ENCODE measurements at places on chromosomes 11 and 22.

DNA sequence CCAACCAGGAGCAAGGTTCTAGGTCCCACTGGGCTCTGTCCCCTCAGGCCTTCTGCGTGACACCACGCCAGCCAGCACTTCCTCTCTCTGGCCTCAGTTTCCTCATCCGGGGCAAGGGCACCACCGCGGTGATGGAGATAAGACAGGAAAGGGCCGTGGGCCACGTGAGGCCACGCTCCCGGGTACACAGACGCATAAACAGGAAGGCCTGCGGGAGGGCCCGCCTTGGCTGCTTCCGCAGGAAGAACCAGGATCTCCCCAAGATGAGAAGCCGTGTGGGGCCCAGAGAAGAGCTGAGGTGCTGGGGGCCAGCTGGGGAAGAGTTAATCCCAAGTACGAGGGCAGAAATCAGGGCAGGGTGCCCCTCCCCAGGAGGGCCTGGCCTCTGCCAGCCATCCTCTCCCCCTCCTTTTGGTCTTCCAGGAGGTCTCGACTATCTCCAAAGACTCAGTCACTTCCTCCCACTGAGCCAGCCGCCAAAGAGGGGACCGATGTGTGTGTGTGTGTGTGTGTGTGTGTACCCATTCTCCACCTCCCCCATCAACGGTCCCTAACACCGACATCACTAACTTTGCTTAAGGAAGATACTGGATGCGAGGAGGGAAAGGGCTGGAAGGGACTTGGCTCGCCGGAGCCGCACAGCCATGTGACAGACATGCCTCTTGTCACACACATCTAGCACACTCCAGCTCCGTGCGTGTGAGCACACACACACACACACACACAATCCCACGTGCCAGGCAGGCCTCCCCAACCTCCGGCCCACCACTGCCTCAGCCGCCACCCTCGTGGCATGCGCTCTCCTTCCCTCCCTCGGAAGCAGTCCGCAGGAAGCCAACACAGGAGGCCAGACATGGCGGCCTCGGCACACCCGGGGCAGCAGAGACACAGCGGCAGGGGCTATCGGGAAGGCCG is 1.4 kb downstream of the MFNG start:
- peak; percentile 91 for DNase-seq

- no peak for DNase-seq
These were observed 321.6 kb upstream of the TENM4 start for GRCh38 chr11:79762279-79762921.

DNA sequence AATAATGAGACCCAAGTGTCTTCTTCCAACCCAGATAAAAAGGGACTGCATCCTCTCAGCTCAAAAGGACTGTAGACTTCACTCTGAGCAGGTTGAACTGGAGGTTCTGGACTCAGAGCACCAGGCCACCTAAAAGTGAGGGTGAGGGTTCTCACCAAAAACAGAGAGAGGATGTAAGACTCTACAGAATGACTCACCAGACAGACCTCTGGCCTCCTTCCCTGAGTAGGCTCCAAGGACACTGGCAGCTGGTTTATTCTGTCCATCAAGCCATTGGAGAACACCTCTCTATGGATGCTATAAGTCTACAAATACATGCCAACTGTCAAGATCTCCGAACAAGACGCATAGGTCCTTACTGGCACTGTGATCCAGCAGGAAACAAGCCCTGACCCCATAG is 27.2 kb downstream of the FEZ1 start:
- DNase-seq, result no peak

DNA sequence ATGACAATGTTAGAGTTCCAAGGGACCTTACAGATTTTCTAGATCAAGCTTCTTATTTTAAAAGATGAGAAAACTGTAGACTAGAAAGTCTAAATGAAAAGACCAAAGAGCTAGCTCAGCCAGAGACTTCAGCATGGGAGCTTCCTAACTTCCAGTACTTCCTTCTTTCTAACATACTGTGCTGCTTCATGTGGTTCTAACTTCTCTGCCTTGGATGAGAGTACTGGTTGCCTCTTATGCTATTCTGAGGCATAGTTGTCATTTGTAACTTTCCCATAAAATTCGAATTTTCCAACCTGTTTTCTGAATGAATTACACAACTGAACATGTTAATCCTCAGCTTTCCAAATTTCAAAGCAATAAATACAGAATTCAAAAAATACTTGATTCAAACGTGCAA is 1.8 kb downstream of the MTMR2 start:
- no peak for DNase-seq

- DNase-seq, result no peak
These were observed 84.9 kb downstream of the ATXN10 start for GRCh38 chr22:45756558-45756957.

DNA sequence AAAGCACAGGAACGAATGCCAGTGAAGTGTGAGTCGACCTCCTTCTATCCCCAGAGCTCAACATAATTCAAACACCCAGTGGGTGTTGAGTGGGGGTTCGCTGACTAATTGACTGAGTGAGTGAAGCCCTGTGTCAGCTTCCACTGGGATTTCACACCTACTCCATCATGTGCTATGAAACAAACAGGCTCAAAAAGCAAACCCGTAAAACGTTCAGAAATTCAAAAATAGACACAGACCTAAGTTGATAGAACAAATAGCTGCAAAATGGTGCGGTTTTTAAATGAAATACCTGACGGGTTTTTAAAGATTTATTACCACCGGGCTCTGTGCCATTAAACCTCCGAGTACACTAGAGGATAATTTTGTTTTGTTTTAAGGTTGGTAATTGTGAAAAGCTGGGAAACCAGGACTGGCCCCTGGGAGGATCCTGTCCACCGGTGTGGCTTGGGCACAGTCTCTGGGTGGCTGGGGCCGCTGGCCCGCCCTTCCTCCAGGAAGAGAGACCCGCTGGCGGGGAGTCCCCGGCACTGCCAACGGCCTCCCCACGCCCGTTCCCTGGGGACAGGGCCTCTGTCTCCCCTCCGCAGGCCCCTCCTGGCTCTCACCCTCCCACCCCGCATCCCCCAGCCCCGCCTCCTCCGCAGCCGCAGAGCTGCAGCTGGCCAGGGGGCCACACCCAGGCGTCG is 13.6 kb downstream of the KCNJ5 start:
- DNase-seq, result peak; percentile 60

- no peak for DNase-seq
These were observed 39.2 kb upstream of the SLC36A4 start for GRCh38 chr11:93236741-93237675.

DNA sequence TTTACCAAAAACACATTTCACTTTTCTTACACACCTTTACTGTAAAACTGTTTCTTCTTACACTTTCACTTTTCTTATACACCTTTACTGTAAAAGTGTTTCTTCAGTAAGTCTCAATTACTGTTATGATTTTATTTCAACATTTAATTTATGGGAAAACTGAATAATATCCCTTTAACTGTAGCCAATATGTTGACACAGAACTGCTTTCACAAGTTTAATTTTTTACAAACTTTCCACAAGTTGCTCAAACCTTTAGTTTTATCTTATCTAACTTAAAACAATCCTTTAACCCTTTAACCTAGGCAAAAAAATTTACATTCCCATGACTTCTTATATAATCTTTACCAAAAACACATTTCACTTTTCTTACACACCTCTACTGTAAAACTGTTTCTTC is 63.3 kb upstream of the OR5AN1 start:
- no peak for DNase-seq

DNA sequence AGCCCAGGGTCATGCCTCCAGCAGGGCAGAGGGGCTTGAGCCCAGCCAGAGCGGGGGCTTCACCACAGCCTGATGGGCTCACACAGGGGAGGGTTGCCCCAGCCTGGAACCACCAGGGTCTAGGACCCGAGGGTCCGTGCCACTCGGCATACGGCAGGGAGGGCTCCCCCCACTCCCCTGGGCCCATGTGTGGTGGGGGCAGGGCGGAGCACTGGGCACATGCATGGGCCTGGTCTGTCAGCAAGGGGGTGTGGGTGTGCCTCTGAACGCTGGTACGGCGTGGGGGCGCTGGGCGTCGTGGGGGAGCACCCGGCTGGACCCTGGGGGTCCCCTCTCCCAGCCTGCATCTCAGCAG is 29.3 kb downstream of the MOB2 start:
- DNase-seq, result no peak

DNA sequence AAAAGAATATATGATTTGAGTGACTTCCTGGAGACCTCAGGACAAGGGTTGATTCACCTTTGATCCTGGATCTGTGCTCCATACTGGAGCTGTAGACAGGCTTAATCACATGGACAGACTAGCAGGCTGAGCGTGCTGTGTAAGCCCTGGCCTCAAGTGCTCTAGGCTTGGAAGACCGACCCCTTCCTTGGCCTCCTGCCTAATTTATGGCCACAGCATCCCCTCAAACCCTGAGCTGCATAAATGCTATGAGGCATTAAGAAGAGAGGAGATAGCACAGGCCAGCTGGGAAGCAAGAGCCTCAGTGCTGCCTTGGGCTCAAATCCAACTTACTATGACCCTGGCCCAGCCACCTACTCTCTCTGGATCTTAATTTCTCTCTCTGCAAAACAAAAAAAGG is 385.1 kb downstream of the BUD13 start:
- DNase-seq, result no peak

- DNase-seq, result peak; percentile 74
These were observed 54.3 kb upstream of the USP47 start for GRCh38 chr11:11787305-11788062.

DNA sequence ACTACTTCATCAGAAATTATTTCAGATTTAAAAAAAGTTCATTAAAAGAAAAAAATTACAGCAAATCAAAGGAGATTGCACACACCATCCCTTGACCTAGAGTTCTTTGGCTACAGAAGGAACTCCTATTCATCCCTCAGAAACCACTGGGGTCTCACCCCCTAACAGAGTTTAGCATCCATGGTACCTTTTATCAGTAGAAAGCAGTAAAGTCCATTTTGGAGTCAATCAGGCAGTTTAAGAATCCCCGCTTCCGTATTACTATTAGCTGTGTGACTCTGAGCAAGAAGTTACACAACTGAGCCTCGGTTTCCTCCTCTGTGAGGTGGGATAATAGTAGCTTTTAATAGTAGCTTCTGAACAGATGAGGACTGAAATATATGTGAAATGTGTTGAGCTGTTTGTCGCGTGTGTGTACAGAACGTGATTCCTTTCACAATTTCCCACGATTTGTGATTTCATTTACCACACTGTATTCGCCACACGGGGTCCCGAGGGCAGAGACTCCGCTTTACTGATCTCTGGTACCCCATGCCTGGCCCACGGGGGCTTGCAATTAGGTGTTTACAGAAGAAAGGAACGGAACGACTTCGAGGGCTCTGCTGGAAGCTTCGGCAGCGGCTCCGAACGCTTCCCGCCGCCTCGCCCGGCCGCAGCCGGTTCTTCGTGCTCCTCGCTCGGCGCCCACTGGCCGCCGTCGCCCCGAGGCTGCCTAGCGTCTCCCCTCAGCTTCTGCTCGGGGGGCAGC is 72.5 kb upstream of the ZBED5 start:
- DNase-seq, result no peak

Data from Right ventricle myocardium superior (tissue), 1 donor.